Glomerular endothelial cell (primary cell): ENCODE measurements at places on chromosomes 11 and 22.

GRCh38 chr11:97069160-97069559 is 679.3 kb downstream of the JRKL start:
- no peak for DNase-seq

DNA sequence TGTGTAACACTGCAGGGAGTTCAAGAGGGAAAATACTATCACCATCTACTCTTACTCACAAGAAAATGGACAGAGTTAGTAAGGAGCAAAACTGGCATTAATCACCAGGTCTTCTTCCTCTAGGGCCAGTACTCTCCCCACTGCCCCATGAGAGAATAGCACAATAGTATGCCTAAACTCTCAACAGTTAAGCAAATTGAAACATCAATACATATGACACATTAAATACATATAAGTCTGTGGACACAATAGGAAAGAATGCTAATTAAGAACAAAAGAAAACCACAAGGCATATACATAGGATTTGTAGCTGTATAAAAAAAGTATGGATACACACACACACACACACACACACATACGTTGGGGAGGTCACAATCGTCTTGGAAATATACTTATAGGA is 197.9 kb upstream of the BDNF start:
- no peak for DNase-seq

DNA sequence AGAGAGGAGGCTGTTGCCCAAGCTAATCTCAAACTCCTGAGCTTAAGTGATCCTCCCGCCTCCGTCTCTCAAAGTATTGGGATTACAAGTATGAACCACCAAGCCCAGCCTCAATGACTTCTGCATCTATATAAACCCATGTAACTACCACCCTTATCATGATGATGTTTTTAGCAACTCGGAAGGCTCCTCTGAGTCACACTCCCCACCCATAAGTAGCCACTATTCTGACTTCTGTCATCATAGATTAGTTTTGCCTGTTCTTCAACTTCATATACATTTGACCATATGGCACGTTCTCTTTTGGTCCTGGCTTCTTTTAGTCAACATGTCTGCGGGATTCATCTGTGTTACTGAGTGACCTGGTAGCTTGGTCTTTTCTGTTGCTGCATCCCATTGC is 6.4 kb upstream of the FOSL1 start:
- DNase-seq, result no peak

GRCh38 chr22:22759371-22759770 is 115.0 kb downstream of the GGTLC2 start:
- no peak for DNase-seq

DNA sequence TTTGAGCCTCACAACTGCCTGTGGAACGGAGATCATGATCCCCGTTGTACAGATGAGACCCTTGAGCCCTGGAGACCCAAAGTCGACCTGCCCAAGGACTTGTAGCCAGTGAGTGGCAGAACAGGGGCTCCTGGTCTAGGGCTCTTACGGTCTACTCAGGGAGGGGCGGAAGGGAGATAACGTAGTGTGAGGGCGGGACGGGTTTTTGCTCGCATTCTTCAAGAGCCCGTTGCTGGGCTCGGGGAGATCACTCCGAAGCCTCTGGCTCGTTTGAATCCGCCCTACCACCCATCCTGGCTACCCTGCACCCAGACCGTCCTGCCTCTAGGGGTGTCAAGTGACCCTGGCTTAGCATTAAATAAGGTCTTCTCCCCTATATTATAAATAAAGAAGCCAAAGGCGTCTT is 639 bp downstream of the CRY2 start:
- DNase-seq, result no peak

GRCh38 chr11:69893631-69894030 is 74.4 kb upstream of the FGF3 start:
- DNase-seq, result no peak

- no peak for DNase-seq
These were observed 101.0 kb downstream of the GGTLC2 start for GRCh38 chr22:22745225-22746060.

- DNase-seq, result no peak
These were observed 77.8 kb downstream of the CDKN1C start for GRCh38 chr11:2807801-2808241.
